ENCODE measurements at places on chromosomes 5 and 9. TPM values are rescaled to one million over a fixed set of nuclear protein-coding genes. Genes with fewer than 3 reads are reported as not detected.

CCDC152 gene
- polyA plus RNA-seq, result 1.0 TPM

GRCh38 chr9:133830711-133831110 lies 92.6 kb upstream of the SARDH start:
- DNase-seq, result no peak

KLHL9 gene
- 7.1 TPM for polyA plus RNA-seq

DNA sequence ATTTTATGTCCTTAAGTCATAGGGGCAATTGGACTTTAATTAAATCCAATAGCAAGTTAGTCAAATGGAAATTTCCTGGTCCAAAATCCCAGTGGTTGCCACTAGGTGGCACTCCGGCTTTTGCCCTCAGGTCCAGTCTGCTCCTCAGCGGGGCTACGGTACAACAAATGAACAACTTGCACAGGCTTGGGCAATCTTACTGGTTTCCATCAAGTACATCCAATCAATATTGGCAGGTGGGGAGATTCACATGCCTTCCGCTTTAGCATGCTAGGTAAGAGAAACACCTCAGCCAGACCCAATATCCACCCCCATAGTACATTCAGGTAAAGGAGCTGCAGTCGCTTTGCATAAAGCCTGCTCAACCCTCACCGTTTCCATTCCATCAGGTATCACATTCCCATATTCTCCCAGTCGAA lies 6.3 kb upstream of the MXD3 start:
- peak; percentile 61 for DNase-seq

DNA sequence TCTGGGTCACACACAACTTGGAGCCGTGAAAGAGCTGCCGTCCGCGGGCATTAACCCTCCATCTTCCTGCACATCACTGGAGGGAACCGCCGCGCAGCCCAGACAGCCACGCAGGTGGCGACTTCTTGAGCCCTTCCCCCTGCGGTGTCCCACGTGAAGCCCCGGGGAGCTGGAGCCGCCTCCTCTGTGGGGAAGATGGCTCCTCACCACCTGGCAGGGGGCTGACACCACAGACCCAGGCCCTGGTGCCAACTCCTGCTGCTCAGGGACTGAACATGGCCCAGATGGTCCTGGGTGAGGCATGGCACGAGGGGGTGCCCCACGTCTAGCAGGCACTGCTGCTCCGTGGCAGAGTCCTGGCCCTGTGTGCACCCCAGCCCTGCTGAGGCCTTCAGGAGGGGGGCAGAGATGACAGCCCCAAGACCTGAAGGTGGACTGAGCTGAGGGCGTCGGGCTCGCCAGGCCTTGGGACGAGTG lies 38.9 kb downstream of the NDUFS6 start:
- no peak for DNase-seq

TSLP gene
- polyA plus RNA-seq, result 0.58 TPM

- DNase-seq, result no peak
Measured at GRCh38 chr9:134636149-134636507, 5.5 kb upstream of the COL5A1 start.

- DNase-seq, result no peak
Measured at GRCh38 chr5:18095061-18095460, 460.8 kb downstream of the TAF11L14 start.

GRCh38 chr5:640461-641330 lies 28.6 kb downstream of the CEP72 start:
- DNase-seq, result no peak

SPINK4 gene
- not detected for polyA plus RNA-seq

GRCh38 chr9:127346584-127346983 lies 50.4 kb upstream of the SLC2A8 start:
- DNase-seq, result no peak

DNA sequence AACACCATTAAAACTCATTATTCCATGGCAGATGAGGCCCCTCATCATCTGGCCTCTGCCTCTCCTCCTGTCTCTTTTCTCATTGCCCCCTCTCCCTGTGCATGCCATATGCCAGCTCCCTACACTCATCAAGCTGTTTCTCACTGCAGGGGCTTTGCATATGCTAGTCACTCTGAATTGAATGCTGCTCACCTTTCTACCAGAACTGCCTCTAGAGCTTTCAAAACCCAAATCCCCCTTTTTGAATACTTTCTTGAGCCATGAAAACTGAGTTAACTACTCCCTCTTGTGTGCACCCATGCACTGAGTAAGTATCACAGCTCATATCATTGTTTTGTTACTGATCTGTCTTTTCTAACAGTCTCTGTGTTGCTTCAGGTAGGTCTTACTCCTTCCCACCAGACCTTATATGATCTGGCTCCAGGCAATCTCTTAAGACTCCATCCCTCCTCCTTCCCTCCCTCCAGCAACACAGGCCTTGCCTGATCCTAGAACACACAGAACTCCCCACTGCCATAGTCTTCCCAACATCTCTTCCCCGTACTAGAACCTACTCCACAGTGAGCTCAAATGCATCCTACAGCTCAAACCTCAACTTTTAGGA lies 60.5 kb downstream of the ASTN2 start:
- DNase-seq, result no peak

DNA sequence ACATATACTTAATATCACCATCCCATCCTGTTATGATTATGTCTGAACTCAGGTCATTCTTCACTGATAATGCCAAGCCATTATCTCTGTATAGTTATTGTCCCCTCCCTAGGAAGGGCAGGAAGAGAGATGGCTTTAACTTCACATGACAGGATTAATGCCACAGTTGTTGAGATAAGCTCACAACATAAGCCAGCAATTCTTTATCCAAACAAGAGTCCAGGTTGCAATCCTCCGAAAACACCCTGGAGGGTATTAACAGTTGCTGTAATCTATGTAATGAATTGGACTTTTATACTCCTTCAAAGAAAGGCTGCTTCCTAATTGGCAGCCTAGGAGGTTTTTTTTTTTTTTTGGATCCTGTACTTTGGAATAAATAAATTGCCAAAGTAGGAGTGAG lies 779.4 kb downstream of the SEMA5A start:
- no peak for DNase-seq

- DNase-seq, result peak; percentile 31
Measured at GRCh38 chr9:108654566-108654965, 201.2 kb downstream of the ACTL7B start.

DNA sequence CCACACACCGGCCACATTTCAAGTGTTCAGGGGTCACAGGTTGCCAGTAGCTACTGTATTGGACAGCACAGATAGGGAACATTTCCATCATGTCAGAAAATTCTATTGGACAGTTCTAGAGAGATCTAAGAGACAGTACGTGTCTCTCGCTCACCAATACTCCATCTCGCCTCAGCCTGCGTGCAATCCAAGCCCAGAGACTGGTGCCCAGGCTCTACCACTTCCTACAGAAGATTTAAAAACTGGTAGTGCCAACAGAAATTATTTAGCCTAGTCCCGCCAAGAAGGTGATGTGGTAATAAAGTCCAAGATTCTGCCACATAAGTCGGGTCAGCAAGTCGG lies 390 bp upstream of the SNX2 start:
- DNase-seq, result no peak

DNA sequence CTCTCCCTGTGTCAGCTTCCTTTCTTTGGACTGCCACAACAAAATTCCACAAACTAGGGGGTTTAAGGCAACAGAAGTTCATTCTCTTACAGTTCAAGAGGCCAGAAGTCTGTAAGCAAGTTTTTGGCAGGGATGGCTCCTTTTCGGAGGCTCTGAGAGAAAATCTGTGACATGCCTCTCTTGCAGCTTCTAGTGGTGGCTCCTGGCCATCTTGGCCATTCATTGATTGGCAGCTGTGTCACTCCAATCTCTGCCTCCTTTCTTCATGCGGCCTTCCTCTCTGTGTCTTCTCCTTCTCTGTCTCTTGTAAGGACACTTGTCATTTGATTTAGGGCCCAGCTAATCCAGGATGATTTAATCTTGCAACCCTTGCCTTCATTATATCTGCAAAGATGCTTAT lies 2.0 kb upstream of the NEUROG1 start:
- no peak for DNase-seq

GRCh38 chr9:108486831-108487230 lies 369.0 kb downstream of the ACTL7B start:
- peak; percentile 81 for DNase-seq

CHSY3 gene
- polyA plus RNA-seq, result 0.37 TPM

DNA sequence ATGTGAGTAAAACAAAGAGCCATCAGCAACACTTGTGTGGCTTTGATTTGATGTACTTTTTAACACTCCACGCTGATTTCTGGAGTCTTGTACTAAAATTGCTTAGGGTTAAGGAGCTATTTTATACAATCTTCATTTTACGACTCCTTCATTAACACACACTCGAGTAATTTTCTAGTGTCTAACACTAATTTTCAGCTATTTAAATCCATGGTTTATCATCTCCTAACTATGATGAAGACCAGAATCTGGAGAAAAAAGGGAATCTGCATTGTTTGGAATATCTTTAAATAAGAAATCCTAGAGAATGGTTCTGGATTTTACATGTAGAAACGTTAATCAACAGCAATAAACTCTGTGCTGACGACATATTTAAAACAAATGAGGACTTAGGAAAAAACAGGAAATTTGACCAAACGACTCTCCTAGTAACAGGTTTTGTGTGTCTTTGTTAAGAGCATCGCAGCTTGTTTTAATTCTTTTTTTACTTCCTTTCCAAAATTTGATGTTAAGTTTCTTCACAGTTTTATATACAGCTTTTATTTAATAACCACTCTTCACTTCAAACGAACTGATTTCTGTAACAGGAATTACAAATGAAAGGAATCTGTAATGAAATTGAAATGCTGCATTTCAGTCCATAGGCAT lies 138.5 kb downstream of the AOPEP start:
- no peak for DNase-seq

GRCh38 chr5:135830876-135831275 lies 3.6 kb upstream of the SLC25A48 start:
- DNase-seq, result no peak

RABL6 gene
- polyA plus RNA-seq, result 60.8 TPM

DNA sequence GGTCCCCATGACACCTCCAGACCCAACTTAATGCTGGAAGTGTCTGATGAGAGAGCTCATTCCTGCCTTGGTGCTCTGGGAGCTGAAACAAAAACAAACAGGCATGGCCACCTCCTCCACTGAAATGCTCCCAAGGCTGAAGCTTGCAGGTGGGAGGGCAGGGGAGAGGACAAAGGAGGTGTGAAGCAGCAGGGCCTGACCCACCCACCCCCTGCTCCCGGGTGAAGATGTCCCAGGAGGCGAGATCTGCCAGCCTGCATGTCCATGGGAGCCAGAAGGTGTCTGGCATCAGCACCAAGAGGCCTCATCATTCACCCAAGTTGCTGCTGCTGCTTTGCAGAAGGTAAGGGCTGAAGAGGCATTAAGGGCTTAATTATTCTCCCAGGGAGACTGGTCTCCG lies 4.2 kb upstream of the CCIN start:
- no peak for DNase-seq

TAF11L5 gene
- not detected for polyA plus RNA-seq

GRCh38 chr5:119355685-119356611 lies at the start of gene TNFAIP8:
Gene TNFAIP8, plus strand, starts transcription at chr5:119356019. Its CDS starts 72 bp downstream, at chr5:119356091.
- DNase-seq, result peak; percentile 76

CREB3 gene
- 38.3 TPM for polyA plus RNA-seq

DNA sequence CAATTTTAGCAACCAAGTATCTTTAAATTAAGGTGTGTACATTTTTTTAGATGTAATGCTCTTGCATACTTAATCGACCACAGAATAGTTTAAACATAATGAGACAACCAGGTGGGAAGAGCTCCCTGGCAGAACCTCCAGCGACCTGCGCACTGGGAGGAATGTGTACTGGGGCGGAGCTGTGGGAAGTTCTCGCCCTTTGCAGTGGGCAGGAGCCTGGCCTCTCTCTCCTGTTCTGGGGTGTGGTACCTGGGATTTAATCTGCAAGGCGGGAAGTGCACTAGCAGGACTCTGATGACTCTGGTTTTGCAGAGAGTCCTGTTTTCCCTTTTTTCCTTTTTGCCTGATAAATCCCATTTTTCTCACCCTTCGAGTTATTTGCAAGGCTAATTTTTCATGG lies 150.7 kb downstream of the SLC28A3 start:
- no peak for DNase-seq

DNA sequence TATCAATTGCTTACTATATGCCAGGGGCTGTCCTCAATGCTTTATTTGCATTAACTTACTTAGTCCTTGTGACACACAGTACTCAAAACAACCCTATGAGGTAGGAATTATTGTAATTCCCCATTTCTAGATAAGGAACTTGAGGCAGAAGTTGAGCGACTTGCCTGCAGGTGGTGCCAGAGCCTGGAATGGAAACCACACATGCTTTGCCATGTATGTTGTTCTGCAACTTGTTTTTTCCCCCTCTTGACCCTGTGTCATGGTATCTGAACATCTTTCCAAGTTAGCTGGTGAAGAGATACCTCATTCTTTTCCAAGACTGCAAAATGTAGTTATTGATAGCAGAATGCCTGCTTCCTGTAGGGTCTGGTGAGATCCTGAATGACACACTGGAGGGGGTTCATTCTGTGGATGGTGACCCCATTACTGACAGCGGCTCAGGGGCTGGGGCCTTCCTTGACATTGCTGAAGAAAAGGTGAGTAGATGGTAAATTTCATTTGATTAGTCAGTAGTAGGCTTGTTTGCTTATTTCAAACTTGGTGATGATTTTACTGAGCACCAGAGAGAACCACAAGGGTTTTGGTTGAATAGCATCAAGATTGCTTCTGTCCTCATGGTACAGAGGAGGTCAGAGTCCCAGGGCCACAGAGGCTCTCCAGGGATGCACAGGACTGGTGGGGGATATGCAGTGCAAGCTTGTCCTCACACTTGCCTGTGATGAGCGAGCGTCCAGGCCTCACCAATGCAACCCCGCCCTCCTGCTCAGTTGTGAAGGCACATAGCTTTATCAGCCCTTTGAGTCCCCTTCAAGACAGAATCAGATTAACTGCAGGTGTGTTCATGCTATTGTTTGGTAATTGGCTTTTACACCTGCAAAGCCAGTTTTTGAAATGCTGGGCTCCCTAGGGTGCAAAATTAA lies 57.0 kb downstream of the COL15A1 start:
- DNase-seq, result peak; percentile 44

OR1J2 gene
- polyA plus RNA-seq, result not detected

- DNase-seq, result peak; percentile 9
Measured at GRCh38 chr5:56951126-56951945, 587 bp downstream of the MIER3 start.

DNA sequence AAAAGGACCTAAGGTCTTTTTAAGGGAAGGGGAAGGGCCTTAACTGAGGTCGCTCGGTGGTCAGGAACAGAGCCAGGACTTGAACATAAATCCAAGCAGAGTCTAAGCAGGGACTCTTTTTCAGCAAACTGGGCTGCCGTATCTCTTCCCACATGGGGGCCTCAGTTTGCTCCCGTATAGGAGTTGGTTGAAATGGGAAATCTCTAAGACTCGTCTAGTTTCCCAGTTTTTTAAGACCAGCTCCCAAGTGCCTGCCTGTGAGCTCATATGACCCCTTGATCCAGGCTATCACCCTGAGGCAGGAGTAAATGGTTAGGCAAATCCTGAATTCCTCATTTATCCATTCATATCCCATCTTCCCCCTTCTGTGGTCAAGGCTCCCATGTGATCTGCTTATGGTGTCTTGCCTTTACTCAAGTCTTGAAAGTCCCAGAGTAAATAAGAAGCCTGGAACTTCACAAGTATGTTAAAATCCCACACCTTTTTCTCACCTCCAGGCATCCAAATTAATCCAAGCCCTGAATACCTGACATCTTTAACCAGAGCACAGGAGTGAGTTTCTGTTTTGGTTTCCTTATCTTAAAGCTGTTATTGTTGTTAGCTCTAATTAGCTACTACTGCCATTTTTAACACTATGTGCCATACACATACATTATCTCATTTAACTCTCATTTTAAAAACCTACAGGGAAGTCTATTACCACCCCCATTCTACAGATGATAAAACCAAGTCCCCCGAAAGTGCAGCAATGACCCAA lies 3.0 kb downstream of the ARSI start:
- DNase-seq, result peak; percentile 61

GRCh38 chr5:123478546-123478945 lies 33.4 kb upstream of the CSNK1G3 start:
- no peak for DNase-seq

- peak; percentile 5 for DNase-seq
Measured at GRCh38 chr5:117623042-117623805, 1048.6 kb upstream of the SEMA6A start.

FASTKD3 gene
- polyA plus RNA-seq, result 8.4 TPM
